T-helper 17 cell (primary cell): ENCODE measurements at places on chromosomes 7 and 10.

- peak overlapping the region; percentile 58 for H3K4me3 ChIP-seq
- H3K36me3 ChIP-seq: no peaks in the 10 kb centered on the region
- DNase-seq: no peak
These were observed 138.1 kb upstream of the ZNF92 start for GRCh38 chr7:65235586-65235985.

DNA sequence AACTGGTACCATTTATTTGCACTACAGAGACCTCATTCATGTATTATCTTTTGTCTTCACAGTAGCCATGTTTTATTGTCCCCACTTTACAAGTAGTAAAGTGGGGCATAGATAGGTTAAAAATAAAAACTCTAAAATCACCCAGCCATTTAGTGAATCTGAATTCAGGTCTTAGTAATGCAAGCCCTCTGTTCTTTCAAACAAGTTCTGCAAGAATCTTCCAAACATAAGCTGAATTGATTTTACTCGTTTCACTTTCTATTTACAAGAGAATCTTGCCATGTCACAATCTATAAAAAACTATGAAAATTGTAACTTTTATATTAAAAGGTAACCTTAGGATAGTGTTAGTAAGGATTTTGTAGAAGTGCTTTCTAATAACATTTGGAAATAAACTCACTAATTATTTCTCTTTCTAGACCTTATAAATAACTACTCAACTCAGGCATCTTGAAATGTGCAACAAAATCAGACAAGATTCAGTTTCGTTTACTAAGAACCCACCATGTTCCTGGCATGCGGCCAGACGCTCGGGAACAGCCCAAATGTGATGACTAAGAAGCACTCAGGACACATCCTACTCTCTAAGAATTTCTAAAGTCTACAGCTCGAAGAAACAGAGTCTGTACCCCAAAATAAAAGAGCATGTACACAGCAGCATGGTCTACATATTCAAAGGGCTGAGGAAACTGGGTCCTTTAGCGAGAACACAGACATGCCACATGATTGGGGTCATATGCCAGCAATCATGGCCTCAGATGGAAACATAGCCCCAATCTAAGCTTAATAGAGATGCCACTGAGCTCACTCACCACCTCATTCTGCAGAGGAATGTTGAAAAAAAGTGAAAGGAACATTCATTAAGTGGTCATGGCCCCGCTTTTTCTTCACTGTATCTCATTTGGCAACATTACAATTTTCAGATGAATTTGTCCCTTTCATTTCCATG, 167.6 kb downstream of the AMPH start:
- no peak overlapping the region for H3K27ac ChIP-seq
- peak overlapping the region; percentile 28 for H3K4me3 ChIP-seq
- peaks cover 9% of the 10 kb centered on the region for H3K4me1 ChIP-seq
- peak; percentile 45 for DNase-seq

- no peaks in the 10 kb centered on the region for H3K27me3 ChIP-seq
- H3K4me1 ChIP-seq: no peaks in the 10 kb centered on the region
- H3K27ac ChIP-seq: no peak overlapping the region
- H3K4me3 ChIP-seq: no peak overlapping the region
- H3K36me3 ChIP-seq: no peaks in the 10 kb centered on the region
These were observed 482.5 kb upstream of the AUTS2 start for GRCh38 chr7:69115788-69116187.

GRCh38 chr10:13794992-13795612, 208.3 kb downstream of the PRPF18 start:
- H3K4me1 ChIP-seq: peaks cover 24% of the 10 kb centered on the region
- no peak for DNase-seq
- H3K36me3 ChIP-seq: no peaks in the 10 kb centered on the region
- no peak overlapping the region for H3K4me3 ChIP-seq

DNA sequence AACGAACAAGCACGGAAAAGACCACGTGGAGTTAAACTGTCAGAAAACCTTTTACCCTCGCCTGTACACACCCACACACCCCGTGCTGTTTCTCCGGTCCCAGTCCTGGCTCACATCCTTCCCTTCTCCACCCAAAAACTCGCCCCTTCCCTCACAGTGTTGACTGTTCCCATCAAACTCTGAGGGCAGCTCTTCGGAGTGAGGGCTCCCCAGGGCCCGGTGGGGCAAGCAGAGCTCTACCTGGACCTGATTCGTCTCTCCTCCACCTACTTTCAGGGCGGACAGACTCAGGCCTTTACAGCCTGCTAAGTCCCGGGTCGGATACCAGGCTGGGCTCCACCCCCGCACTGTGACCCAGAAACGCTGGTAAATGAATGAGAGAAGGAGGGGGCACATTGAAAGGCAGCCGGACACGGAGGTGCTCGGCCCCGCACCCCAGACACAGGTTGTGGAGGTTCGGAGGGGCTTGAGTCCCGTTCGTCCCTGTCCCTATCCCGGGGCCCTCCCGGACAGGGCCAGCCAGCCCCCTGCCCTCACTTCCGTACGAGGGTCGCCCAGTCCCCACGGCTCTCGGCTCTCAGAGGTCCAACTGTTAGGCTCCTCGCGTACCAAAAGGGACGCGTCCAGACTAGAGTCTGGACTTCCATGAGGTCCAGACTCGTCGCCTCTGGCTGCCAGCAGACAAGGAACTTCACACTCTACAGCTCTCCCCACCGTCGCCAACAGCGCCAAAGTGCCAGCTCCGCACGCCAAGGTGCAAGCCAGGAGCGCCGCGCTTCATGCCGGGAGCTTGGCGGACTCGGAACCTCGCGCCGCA, 31.7 kb upstream of the ASL start:
- no peak for DNase-seq
- H3K36me3 ChIP-seq: peaks cover 6% of the 10 kb centered on the region
- H3K4me1 ChIP-seq: peaks cover 9% of the 10 kb centered on the region

GRCh38 chr7:114944745-114945625, 23.1 kb downstream of the MDFIC start:
- H3K36me3 ChIP-seq: peaks cover 23% of the 10 kb centered on the region
- no peak for DNase-seq
- peak overlapping the region; percentile 74 for H3K27ac ChIP-seq

- H3K4me3 ChIP-seq: no peak overlapping the region
- H3K36me3 ChIP-seq: no peaks in the 10 kb centered on the region
- no peaks in the 10 kb centered on the region for H3K27me3 ChIP-seq
- no peak for DNase-seq
These were observed 335.9 kb downstream of the GFRA1 start for GRCh38 chr10:115936926-115937767.

DNA sequence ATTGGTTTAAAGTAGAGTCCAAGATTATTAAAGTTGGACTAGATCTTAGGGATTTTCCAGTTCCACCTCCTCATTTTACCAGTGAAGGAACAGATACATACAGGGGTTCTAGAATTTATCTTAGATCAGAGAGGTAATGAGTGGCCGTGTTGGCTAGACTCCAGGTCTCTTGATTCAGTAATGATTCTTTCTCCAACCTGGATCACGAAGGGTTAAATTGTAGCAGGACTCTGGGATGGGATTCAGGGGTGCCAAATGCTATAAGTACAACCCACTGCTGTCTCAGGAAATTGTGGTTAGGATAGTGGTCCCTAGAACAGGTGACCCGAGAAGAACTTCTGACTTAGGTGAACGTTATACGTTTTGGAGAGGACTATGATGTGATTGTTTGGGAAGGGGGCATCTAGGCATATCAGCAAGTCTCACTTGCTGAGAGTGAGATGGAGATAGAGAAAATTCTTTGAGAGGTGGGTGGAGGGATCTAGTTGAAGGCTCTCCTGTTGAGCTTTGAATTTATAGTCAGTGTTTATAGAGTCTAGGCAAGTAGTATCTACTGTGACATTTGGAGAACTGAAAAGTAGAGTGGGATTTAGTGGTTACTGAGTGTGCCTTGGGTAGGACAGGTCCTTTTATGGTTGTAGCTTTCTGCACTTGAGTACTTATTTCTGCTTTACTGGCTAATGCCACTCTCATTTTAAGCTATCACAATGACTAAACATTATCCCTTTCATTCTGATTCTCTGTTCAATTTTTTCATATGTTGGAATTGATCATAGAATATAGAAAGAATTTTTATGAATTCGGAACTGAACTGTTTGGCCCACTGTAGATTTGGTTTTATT, 58.3 kb downstream of the ST7 start:
- no peak overlapping the region for H3K4me3 ChIP-seq
- no peak overlapping the region for H3K27ac ChIP-seq
- H3K4me1 ChIP-seq: peaks cover 48% of the 10 kb centered on the region
- H3K36me3 ChIP-seq: no peaks in the 10 kb centered on the region

- peaks cover 5% of the 10 kb centered on the region for H3K36me3 ChIP-seq
- H3K27ac ChIP-seq: no peak overlapping the region
- H3K4me1 ChIP-seq: peaks cover 8% of the 10 kb centered on the region
These were observed 36.9 kb upstream of the PPIF start for GRCh38 chr10:79310200-79310865.

GRCh38 chr10:66717231-66717981, 208.4 kb upstream of the LRRTM3 start:
- DNase-seq: no peak
- no peaks in the 10 kb centered on the region for H3K4me1 ChIP-seq
- H3K27ac ChIP-seq: no peak overlapping the region
- H3K4me3 ChIP-seq: no peak overlapping the region

DNA sequence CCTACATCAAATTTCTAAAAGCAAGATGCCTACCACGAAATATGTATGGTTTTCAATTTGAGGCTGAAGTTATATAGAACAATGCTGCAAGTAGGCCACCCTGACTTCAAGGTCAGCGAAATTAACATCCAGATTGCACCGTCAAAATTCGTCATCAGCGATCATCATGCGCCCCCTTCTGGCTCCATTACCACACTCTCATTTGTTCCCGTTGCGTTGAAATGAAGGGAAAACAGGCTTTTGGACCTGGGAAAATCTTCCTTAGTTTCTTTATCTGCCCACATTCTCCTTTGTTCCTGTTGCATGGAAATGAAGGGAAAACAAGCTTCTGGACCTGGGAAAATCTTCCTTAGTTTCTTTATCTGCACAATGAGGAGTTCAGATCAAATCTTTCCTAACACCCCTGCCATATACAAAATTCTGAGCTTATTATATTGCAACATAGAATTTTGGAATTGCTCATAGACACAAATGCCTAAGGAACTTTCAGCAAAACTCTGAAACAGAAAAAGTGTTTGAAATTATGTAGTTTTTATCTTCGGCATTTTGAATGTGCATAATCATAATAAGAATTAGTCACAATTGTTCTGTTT, 98.2 kb upstream of the PRKCQ start:
- no peak overlapping the region for H3K4me3 ChIP-seq
- H3K4me1 ChIP-seq: peaks cover 4% of the 10 kb centered on the region
- H3K27me3 ChIP-seq: peaks cover 26% of the 10 kb centered on the region
- peak; percentile 51 for DNase-seq
- no peak overlapping the region for H3K27ac ChIP-seq
- H3K36me3 ChIP-seq: no peaks in the 10 kb centered on the region

- H3K4me3 ChIP-seq: no peak overlapping the region
- H3K36me3 ChIP-seq: no peaks in the 10 kb centered on the region
- DNase-seq: no peak
- no peaks in the 10 kb centered on the region for H3K4me1 ChIP-seq
- H3K27ac ChIP-seq: no peak overlapping the region
- no peaks in the 10 kb centered on the region for H3K27me3 ChIP-seq
These were observed 150.8 kb upstream of the FAM3C start for GRCh38 chr7:121546632-121547543.

- H3K4me3 ChIP-seq: no peak overlapping the region
- peaks cover 7% of the 10 kb centered on the region for H3K27me3 ChIP-seq
- no peak overlapping the region for H3K27ac ChIP-seq
- peaks cover 4% of the 10 kb centered on the region for H3K36me3 ChIP-seq
- peaks cover 4% of the 10 kb centered on the region for H3K4me1 ChIP-seq
These were observed 155.1 kb downstream of the ETV1 start for GRCh38 chr7:13834328-13834761.

DNA sequence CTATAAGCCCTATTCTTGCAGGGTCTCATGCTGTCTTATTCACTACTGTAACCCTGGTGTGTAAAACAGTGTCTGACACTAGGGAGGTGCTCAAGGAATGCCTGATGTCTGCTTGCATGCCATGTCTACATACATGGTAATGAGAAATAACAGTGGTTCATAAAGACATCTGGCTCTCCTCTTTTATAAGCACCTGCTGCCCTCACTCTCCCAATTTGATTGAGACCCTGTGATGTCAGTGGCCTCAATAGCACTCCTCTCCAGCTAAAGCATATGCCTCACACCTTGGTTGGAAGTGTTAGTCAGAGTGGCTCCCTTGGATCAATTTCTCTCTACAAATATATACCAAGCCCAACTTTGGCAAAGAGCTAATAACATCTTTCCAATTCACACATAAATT, 30.6 kb downstream of the ANK3 start:
- H3K27ac ChIP-seq: no peak overlapping the region
- no peaks in the 10 kb centered on the region for H3K27me3 ChIP-seq
- peaks cover 2% of the 10 kb centered on the region for H3K36me3 ChIP-seq
- no peak overlapping the region for H3K4me3 ChIP-seq
- H3K4me1 ChIP-seq: no peaks in the 10 kb centered on the region

- no peaks in the 10 kb centered on the region for H3K36me3 ChIP-seq
- H3K4me3 ChIP-seq: peak overlapping the region; percentile 19
- no peaks in the 10 kb centered on the region for H3K27me3 ChIP-seq
- H3K27ac ChIP-seq: peak overlapping the region; percentile 27
- DNase-seq: no peak
These were observed 89.6 kb downstream of the CABCOCO1 start for GRCh38 chr10:61752111-61753011.

DNA sequence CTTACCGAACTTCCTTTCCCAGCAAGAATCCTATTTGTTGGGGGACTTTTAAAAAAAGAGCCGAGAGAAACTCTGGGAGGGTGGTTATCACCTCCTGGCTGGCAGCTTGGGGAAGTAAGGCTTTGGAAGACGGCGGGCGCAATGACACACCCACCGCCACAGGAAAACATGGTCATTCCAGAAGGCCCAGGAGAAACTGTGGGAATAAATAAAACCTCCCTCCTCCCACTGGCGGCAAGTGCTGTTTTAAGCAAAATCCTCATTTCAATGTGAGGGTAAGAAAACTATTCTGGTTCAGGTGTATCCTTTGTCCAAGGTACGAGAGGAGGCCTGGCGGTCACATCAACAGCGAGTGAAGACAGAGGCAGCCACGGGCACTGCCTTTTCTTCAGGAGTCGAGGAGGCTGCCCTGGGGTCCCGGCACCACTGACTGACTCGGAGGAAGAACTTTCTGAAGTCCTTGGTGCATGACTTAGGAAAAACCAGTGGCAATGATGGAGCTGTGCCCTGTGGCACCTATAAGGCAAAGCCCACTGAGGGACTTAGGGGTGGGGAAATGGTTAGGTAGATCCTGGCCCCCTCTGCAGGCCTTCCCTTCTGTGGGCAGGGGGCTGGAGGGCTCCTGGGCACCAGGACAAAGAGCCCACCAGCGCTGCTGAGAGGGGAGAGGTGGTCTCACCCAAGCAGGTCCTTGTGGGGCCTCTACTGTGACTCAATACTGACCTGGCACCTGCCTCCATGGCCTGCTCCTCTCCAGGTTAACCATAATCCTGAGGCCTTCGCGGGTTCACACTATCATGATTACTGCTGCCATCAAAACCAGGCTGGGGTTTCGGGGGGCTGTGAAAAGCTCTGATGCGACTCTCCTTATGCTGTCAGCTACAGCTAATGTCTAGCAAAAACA, 21.4 kb downstream of the DNAJB12 start:
- no peak for DNase-seq
- H3K27ac ChIP-seq: peak overlapping the region; percentile 97
- H3K4me1 ChIP-seq: peaks cover 58% of the 10 kb centered on the region
- H3K4me3 ChIP-seq: peak overlapping the region; percentile 77
- H3K27me3 ChIP-seq: no peaks in the 10 kb centered on the region
